ENCODE measurements at places on chromosomes 5 and 9.

- no peak for DNase-seq
Measured at GRCh38 chr9:4143936-4144717, 155.7 kb downstream of the GLIS3 start.

DNA sequence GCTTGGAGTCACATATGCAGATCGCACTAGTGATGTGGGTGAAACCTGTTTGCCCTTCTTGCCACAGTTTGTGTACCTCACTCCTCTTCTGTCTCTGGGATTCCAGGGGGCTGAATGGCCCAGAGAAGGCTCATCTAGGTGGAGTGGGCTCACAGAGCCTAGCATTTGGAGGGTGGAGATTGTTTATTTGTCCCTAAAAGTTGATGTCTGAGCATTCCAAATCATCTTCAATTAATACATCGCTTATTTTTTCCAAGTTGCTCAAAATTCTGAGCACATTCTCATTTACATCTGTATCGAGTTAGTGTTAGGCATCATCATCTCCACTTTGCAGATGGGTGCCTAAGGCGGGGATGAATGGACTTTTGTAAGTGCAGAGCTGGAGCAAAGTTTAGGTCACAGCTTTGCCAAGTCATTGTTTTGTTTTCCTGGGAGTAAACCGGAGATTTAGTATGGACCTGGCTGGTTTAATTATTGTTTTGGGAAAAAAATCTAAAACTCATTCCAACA is 2.0 kb downstream of the ABL1 start:
- DNase-seq, result no peak

- no peak for DNase-seq
Measured at GRCh38 chr5:136202469-136203205, 9.7 kb upstream of the SMIM32 start.

DNA sequence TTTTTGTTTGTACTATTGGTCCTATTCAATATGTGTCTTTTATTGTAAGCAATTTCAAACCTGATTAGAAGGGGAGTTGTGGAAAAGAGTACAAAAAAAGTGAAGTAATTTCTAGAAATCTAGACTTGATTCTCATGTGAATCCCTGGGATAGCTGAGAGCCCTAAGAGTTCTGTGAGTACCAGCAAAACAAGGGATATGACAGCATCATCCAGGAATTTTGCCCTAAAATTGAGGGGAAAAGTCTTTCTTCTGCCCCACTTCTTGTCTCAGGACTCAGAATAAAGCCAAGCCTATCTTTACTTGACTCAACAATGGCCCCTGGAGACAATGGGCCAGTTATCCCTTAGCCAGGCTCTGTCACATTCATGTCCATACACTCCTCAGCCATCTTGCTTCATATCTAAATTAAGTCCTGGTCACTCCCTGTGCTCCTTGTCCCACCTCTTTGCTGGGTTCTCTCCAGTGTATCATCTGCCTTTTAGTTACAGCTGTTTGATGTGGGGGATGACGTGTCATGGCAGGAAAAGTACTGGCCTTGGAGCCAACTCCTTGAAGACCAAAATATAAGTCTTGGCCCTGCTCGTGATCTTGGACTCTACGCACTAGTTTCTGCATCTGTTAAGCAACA is 81.2 kb downstream of the ADAMTS12 start:
- no peak for DNase-seq

DNA sequence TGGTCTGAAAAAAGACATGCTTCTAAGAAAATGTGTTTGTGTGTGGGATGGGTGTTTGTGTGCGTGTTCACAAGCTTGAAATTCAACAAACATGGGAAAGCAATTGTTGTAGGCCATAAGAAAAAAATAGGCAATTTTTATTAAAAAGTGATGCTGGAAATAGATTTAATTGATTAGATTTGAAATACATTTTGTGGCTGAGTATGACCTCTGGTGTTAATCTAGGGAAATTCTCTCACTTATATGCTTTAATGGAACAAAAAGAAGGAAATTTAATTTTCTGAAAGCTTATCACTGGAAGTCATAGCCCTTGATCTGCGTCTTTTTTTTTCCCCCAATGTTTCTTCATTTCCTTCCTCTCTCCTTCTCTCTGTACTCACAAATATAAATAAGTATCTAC is 3.5 kb upstream of the KCNN2 start:
- no peak for DNase-seq

GRCh38 chr5:151078490-151079262 is 2.2 kb downstream of the TNIP1 start:
- peak; percentile 57 for DNase-seq

DNA sequence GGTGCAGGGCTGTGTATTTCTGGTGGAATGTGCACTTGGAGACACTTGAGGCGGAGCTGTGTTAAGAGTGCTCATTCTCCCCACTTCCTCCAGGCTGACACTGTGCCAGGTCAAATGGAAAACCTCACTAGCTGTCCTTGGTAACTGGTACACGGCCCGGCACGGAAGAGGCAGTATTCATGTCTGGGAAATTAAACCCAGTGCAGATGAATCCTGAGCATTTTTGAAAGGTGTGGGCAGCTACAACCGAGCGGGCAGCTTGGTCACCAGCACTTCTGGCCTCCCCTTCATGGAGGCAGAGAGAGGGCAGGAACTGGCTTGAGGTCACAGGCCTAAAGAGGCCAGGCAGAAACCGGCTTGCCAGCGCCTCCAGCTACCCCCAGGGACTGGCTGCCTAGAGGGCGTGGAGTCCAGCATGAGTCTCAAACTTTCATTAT is 1.6 kb downstream of the CLPTM1L start:
- no peak for DNase-seq

DNA sequence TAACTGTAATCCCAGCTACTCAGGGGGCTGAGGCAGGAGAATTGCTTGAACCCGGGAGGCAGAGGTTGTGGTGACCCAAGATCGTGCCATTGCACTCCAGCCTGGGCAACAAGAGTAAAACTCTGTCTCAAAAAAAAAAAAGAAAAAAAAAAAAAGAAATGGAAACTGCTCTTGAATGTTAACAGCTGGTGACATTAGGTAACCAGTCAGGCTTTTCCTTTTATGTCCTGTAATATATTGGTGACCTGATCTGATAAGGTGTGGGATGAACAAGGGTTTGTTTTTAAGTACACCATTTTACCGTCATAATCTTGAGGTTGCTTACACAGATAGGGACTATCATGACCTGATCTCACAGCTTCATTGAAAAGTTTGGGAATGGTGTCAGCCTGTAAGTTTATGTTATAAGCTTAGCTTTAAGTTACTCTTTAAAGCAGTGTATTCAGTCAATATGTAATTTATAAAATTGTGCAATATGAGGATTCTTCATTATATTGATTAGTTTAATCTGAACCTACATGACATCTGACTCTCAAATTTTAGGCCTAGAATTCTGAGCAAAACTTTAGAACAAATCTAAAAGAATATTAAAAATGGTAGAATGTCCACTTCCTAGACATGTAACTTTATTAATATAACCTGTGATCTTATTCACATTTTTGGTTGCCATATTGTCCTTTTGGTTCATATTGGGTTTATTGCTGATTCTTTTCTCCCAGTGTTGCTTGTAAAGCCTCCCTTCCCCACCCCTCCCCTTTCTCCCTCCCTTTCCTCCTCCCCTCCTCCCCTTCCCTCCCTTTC is 41.4 kb downstream of the RAI14 start:
- no peak for DNase-seq
